ENCODE measurements at places on chromosomes 3 and 15.

- DNase-seq, result peak; percentile 100
These were observed at the start of gene SERF2 for GRCh38 chr15:43791993-43792760. Gene SERF2 (plus strand): TSS chr15:43792320. CDS start chr15:43792377, 57 bp downstream.

GRCh38 chr3:167666563-167666962 lies 12.8 kb upstream of the WDR49 start:
- no peak for DNase-seq

DNA sequence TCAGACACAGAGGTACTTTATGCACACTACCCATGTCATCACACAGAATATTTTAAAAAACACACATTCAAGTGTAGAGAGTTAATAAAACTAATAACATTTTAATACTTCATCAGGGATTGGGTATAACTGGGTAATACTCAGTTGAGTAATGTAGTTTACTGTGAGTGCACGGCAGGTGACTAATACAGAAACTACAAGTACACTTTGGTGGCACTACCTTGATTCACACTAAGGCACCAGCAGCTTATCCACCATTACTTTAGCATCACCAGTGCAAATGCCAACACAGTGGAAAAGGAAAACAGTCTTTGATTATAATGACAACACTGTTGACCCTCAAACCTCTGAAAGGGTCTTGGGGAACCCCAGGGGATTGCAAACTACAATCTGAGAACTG lies 33.6 kb downstream of the ZNF280D start:
- no peak for DNase-seq

GRCh38 chr3:185992831-185993374 lies 55.1 kb upstream of the TRA2B start:
- DNase-seq, result no peak

GRCh38 chr3:63135367-63135766 lies 142.7 kb upstream of the SYNPR start:
- no peak for DNase-seq

GRCh38 chr3:144966560-144966959 lies 994.9 kb downstream of the DIPK2A start:
- DNase-seq, result no peak

DNA sequence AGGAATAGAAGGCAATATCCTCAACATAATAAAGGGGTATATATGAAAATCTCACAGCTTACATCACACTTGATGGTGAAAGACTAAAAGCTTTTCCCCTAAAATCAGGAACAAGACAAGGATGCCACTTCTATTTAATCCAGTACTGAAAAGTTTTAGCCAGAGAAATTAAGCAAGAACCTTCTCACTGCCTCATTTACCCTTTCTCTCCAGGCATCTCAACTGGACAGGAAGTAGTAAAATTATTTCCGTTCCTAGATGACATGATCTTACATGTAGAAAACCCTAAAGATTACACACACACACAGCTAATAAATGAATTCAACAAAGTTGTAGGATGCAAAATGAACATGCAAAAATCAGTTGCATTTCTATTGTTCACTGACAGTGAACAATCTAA lies 11.2 kb downstream of the SCAP start:
- DNase-seq, result no peak

GRCh38 chr15:78989701-78990240 lies 44.9 kb upstream of the CTSH start:
- DNase-seq, result no peak

- no peak for DNase-seq
These were observed 68.1 kb upstream of the DCLK3 start for GRCh38 chr3:36832406-36832805.

DNA sequence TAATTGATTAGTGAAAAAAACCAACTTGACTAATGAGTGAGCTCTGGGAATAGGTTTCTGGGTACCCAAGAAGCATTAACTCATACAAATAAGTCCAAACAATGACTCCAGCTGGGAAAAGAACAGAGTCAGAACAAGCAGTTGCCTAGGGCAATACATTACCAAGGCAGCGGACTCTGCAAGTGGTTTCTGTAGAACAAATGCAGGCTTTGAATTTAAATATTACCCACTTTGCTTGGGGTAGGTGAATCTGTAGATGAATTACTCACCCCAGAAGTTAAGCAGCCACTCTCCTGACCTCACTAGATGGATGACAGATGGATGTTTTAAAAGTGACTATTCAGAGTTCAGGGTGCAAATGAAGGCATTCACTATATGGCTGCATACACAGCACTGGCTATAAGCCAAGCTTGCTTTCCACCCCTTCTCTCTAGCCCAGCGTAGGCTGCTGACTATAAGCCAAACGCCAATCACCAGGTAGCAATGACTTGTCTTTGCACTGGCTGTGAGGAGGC lies 73.1 kb upstream of the BHLHE40 start:
- no peak for DNase-seq

GRCh38 chr15:77905301-77905920 lies 172.1 kb downstream of the TBC1D2B start:
- no peak for DNase-seq

Data from activated CD8-positive, alpha-beta memory T cell treated with anti-CD3 and anti-CD28 coated beads, Interleukin-2, amount 50 U/mL, for 4 hours (primary cell).